Endothelial cell of umbilical vein (primary cell): ENCODE measurements at places on chromosomes 1 and 21. TPM values are rescaled to one million over a fixed set of nuclear protein-coding genes. Genes with fewer than 3 reads are reported as not detected.

Gene ST6GALNAC3
- total RNA-seq: 44.0 and 48.3 TPM in 2 replicates

Gene FASLG
- total RNA-seq: not detected in 2 replicates

Gene OPTC
- total RNA-seq: not detected in 2 replicates

Gene AGT
- total RNA-seq: not detected in 2 replicates

Gene CCDC30
- total RNA-seq: 1.5 and 2.9 TPM in 2 replicates

Gene BLZF1
- 19.7 and 21.2 TPM in 2 replicates for total RNA-seq

Gene OR14K1
- total RNA-seq: not detected in 2 replicates
